ENCODE measurements at places on chromosomes 11 and 22.

GRCh38 chr11:10568486-10568941 lies at the start of gene LYVE1:
Gene LYVE1 (minus strand): TSS chr11:10568665. CDS start chr11:10568532, 133 bp downstream.
- no peak for DNase-seq

GRCh38 chr11:44979543-44980399 lies 29.1 kb upstream of the TP53I11 start:
- no peak for DNase-seq

GRCh38 chr22:49850021-49850911 lies 3.4 kb upstream of the ZBED4 start:
- DNase-seq: no peak

DNA sequence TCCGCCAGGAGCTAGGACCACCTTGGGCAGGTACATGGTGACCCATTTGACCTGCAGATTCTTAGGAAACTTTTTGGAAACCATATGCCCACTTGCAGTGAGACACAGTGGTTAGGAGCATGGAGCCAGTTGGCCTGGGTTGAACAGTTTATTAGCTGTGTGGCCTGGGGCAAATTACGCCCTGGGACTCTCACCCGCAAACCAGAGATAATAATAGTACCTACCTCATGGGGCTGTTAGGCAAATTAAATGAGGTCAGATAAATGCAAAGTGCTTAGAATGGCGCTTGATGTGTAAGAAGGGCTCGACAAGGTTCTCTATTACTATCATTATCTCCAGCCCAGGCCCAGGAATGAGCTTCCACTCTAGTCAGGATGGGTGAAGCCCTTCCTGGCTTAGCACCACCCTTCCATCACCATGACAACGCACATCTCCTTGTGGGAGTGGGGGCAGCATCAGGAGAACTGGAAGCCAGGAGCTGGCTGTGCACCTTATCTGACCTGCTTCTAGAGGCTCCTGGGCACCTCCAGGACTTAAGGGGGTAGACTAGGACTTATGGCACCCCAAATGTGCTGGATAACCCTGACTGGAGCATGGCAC lies 5.1 kb downstream of the SYT12 start:
- DNase-seq: no peak

GRCh38 chr11:60777106-60777505 lies 8.0 kb upstream of the MS4A10 start:
- DNase-seq: peak; percentile 9

DNA sequence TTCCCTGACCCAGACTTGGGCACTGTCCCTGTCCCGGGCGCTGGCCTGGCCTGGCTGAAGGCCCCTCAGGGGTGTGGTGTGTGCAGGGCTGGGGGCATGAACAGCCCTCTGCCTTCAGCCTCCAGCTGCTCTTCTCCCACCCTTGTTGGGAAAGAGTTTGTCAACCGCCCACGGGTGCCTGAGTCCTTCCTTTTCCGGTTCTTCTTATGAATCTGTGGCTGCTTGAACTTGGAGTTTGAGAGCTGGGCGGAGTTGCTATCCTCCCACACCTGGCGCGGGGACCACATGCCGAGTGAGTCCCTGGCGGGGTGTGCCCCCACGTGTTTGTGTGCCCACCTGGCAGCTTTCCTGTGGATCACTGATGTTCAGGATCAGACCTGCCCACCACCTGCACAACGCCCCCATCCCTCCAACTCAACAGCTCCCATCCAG lies 13.4 kb downstream of the NFAM1 start:
- no peak for DNase-seq

DNA sequence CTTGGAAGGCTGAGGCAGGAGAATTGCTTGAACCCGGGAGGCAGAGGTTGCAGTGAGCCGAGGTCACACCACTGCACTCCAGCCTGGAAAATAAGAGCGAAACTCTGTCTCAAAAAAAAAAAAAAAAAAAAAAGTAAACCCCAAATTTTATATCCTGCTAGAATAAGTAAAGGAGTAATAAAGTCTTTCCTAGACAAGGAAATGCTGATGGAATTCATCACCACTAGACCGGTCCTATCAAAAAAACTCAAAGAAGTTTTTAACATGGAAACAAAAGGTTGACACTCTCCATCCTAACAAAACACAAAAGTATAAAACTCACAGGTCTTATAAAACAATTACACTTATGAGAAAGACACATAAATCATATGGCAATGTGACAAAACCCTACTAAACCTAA lies 213.9 kb downstream of the SBF2 start:
- no peak for DNase-seq

DNA sequence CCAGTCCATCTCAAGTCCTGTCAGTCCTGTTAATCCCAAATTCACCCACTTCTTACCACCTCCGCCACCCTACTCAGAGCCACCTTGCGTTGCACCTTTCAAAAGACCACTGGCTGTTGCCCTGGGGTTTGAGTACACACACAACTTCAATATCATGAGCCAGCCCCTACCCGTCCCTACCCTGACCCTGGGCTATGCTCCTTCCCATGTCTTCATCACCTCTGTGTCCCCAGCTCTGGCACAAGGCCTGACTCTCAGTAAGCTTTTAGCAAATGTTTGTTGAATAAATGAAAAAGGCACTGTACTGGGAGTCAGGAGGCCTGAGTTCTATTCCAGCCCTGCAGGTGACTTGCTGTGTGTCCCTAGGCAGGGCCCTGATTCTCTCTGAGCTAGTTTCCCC lies 26.5 kb downstream of the OTOG start:
- DNase-seq: no peak

GRCh38 chr11:30433831-30434230 lies 110.9 kb downstream of the ARL14EP start:
- DNase-seq: peak; percentile 7

DNA sequence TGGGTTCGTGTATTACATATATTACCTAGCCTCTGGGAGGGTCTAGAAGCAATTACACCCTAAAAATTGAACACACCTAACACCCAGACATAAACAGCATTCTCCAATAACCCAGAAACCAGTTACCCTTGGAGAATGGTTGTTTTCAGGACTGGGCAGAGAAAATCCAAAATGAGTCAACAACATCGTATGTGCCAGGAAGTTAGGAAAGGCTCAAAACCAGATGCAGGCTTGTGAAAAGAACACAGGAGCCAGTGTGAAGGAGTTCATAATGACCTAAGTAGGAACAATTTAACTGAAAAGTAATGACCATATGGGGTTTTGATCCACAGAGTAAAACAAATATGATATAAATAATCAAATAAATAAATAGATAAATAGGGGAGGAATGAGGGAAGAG lies 5.1 kb upstream of the CLPB start:
- DNase-seq: peak; percentile 32
